ENCODE measurements at places on chromosomes 4 and X.

DNA sequence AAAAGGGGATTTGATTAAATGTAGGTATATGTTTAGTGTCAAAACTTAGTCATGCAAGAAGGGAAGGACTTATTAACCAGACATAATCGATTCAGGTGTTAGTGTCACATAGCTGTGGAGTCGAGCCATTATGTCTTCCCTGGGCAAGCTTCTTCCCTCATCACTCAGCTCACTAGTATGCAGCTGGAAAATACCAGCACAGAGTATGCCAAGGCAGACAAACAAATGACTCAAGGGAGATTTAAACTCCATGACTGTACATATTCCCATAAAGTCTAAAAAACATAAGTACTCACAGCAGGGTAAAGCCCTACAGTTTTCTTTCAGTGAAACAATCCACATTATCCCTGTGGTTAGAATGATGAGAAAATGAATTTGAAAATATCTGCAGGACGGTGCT, 304.5 kb downstream of the CBLL2 start:
- peak; percentile 10 for DNase-seq

- no peak for DNase-seq
These were observed 126.2 kb downstream of the KLHL13 start for GRCh38 chrX:117990438-117990837.

DNA sequence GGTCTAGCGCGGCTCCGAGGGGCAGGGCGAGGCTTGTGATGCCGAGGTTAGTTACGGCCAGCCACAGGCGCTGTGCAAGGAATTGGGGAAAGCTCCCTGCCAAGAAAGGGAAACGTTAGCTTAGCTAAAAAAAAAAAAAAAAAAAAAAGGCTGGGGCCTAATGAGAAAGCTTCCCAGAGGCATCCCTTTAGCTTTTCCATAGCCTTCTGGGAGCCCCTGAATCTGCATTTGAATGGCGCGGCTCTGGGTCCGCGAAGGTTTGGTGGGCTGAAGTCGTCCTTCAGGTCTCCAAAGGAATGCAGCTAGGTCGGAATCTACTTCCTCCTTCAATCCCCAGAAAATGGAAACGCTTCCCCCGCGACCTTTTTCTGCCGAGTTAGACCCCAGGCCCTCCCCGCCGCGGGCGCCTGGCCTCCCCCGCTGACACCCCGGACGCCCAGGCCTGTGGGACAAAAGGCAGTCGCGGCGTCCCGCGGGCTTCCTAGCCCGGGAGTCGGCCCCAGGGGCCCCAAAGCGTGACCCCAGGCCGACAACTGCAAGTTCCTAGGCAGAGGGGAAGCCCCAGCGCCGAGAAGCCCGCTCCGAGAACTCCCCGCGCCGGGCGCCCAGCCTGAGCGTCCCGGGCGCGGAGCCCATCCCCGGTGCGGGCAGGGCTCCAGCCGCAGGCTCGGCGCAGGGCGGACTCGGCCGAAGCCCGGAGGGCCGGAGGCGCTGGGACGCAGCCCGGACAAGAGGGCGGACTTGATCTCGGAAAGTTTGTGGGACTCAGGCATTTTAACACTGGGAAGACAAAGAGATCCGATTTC, 605 bp upstream of the FAT1 start:
- DNase-seq = peak; percentile 58

GRCh38 chr4:165425629-165426028, 46.8 kb downstream of the CPE start:
- DNase-seq = no peak

DNA sequence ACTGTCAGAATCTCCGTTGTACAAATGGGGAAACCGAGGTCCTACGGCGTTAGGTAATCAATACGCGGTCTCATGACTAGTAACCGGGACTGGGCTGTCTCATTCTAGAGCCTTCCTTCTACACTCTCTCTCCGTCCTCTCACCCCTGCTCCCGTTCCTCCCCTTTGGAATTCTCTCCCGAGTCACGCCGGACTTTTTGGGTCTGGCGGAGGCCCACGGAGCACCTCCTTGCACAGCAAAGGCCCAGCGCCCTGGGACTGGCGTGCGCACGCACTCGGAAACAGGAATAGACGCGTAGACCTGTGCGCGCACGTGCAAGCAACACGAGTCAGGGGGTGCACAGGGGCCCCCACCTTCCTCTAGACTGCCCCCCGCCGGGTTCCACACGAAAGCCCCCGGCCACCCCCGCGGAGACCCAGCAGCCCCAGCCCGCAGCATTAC, 361 bp downstream of the QDPR start:
- DNase-seq = peak; percentile 55

DNA sequence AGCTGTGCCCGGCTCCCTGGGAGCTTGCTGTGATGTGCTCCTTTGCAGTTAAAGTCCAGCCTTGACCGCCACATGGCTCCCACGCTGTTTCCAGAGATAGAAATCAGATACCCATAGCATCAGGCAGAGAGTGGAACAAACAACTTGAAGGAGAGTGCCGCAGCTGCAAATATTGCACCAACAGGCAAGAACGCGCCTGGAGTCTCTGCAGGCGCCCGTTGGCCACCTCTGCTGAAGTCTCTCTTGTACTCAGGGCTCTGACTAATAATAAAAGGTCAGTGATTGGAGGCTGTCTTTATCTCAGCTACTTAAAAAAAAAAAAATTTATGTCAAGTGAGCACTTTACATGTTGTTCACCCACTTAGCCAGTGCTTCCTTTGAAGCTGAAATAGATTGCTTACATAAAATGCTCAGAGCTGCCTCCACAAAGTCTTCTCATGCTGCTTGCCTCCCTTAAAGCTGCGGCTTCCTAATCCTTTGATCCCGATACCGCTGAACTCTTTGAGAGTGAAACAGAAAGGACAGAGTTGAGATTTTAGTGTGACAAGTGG, 30.9 kb upstream of the TENM3 start:
- DNase-seq = no peak

- no peak for DNase-seq
These were observed 2.5 kb downstream of the OCIAD2 start for GRCh38 chr4:48904101-48904500.

- peak; percentile 37 for DNase-seq
These were observed 85.3 kb upstream of the RBPJ start for GRCh38 chr4:26235500-26235899.

DNA sequence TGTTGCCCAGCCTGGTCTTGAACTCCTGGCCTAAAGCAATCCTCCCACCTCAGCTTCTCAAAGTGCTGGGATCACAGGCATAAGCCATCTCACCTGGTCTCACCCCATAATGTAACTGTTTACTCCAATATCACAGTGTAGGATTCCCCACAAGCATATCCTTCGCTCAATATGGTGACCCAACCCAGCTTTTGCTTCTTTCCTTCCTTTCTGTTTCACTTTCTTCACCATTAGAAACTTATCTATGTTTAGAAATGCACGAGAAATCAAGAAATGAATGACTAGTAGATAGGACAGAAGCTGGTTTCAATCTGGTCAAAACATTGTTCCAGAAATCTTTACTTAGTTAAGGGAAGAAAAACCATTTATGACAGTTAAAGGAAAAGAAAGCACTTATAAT, 18.9 kb downstream of the TSPAN5 start:
- no peak for DNase-seq

- peak; percentile 30 for DNase-seq
These were observed 73.0 kb upstream of the WDFY3 start for GRCh38 chr4:85039526-85039925.

Data from RKO (cell line).